Central memory CD4-positive, alpha-beta T cell (primary cell): ENCODE measurements at places on chromosomes 6 and 20.
A peak's percentile ranks its signal among the peaks of the same experiment; 100 is the strongest.

DNA sequence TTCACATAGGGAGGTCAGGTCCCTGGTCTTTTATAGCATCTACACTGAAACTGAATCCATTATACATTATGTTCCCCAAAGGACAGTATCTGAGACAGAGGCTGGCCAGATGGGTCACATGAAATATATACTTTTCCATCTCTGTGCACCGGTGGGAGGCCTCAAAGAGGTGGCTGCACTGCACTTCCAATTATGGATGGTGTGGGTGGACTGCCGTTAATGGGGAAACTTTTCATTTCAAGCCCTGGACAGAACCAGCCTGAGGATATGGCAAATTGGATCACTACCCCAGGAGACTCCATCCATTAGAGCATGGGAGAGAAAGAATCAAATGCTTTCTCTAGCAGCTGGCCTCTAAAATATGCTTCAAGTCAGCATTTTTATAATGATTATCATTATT, 280.5 kb upstream of the OPRM1 start:
- no peak for DNase-seq

DNA sequence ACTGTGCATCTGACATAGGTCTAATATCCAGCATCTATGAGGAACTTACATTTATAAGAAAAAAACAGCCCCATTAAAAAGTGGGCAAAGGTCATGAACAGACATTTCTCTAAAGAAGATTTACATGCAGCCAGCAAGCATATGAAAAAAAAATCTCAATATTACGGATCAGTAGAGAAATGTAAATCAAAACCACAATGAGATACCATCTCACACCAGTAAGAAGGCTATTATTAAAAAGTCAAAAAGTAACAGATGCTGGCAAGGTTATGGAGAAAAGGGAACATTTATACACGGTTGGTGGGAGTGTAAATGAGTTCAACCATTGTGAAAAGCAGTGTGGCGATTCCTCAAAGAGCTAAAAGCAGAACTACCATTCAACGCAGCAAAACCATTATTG, 13.1 kb downstream of the METTL24 start:
- no peak for DNase-seq

DNA sequence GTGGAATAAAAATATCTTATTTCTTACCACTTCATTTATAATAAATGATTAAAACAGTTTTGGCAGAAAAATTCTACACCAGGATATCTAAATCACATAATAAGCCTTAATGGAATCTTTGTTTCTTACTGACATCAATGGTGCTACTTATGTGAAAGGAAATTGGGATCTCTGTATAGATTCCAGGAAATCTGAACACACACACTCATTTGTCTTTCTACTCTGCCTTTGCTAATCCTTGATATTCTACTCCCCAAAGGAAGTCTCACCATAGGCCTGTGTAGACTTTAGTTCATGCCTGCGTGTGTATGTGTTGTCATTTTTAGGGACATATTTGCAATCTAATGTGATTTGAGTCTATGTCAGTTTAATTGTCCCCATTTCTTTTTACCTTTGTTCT, 7.9 kb downstream of the ADGRB3 start:
- no peak for DNase-seq

DNA sequence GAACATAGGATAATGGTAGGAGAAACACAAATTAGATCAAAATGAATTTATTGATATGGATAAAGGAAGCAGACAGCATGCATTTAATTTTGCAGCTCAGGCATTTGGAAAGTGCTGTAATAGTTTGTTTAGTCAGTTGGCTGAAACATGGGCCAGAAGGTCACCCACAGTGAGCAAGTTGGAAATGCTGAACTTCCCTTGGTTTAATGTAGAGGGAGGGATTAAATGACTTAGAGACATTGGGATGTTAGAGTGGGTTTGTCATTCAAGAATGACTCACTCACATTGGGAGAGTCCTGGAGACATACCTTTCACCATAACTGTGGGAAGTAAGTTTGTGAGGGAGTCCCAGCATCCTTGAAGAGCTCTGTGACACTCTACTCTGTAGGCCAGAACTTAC, 231.5 kb upstream of the PLCB4 start:
- DNase-seq: no peak

- DNase-seq: no peak
Observed at GRCh38 chr20:5114403-5114802, 5.4 kb downstream of the PCNA start.

DNA sequence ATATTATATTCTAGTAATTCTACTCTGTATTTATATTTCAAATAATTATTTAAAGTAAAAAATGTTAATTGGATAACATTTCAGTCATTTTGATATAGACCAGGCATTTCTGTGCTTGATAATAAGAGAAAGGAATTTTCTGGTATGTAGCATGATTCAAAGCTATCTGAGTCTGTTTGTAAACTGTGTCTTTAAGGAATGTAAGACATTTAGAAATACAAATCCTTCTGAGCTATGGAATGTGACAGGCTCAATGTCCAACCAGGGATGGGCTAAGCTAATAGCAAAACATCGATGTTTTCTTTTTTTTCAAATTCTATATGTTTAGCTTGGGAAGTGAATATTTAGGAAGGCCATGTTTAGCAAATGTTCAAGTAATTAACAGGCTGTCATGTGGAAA, 41.5 kb upstream of the FAM83B start:
- no peak for DNase-seq

GRCh38 chr20:50083034-50083433, 29.9 kb downstream of the UBE2V1 start:
- DNase-seq: no peak

DNA sequence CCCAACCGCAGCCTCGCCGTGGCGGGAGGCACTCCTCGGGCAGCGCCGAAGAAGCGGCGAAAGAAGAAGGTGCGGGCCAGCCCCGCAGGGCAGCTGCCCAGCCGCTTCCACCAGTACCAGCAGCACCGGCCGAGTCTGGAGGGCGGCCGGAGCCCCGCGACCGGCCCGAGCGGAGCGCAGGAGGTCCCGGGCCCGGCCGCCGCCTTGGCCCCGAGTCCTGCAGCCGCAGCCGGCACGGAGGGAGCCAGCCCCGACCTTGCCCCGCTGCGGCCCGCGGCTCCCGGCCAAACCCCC, 525 bp downstream of the PNRC1 start:
- DNase-seq: no peak

GRCh38 chr6:161211380-161212035, 62.4 kb downstream of the AGPAT4 start:
- no peak for DNase-seq

GRCh38 chr6:101224751-101225150, 168.8 kb upstream of the GRIK2 start:
- no peak for DNase-seq

DNA sequence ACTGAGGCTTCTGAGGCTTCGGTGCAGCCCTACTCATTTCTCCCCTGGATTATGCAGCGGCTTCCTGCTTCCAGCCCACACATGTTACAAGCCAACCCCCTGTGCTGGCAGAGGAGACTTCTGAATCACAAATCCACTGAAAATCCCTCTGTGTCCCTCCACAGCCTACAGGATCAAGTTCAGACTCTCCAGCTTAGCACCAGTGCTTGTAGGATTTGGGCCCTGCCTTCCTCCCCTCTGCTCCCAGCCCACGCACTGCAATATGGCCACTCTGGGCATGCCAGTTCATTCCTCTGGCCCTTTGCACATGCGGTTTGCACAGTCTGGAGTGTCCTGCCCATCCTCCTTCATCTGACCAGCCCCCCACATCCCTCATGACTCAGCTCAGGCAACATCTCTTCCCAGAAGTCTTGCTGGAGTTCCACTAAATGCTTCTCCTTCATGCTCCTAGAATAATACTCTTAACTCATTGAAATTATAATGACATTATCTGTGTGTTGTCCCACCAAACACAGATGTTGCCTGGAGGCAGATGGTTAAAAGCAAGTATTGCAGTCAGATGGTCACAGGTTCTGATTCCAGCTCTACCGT, 15.9 kb upstream of the MDGA1 start:
- no peak for DNase-seq

DNA sequence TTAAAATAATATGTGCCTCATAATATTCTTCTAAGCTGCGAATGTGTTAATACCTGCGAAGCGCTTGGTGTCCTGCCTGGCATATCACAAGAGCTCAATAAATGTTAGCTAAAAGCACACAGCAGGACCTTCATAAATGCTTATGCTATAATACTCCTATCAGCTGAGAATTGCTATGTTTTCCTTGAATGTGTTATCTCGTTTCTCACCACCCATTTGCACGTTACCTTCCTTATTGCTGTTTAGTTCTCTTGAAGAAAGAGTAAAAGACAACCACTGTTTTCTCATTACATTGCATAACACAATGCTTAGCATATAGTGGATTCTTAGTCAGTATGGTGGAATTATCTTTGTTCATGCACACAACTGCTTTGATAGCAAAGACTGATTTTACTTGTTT, 76.6 kb downstream of the EDN1 start:
- no peak for DNase-seq

DNA sequence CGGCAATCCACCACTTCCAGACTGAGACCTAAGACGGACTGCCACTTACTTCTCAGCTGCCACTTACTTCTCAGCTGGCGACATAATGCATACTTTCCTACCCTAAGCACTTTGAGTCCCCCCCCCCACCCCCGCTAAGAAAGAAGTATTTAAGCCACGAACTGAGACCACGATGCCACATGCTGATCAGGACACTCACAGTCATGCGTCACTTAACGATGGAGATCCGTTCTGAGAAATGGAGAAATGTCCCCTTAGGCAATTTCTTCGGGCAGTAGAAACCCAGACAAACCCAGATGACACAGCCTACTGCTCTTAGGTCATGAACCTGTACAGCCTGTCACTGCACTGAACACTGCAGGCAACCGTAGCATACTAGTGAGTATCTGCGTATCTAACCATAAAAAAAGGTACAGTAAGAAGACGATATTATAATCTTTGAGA, 690 bp downstream of the IFNGR1 start:
- DNase-seq: peak; percentile 61

DNA sequence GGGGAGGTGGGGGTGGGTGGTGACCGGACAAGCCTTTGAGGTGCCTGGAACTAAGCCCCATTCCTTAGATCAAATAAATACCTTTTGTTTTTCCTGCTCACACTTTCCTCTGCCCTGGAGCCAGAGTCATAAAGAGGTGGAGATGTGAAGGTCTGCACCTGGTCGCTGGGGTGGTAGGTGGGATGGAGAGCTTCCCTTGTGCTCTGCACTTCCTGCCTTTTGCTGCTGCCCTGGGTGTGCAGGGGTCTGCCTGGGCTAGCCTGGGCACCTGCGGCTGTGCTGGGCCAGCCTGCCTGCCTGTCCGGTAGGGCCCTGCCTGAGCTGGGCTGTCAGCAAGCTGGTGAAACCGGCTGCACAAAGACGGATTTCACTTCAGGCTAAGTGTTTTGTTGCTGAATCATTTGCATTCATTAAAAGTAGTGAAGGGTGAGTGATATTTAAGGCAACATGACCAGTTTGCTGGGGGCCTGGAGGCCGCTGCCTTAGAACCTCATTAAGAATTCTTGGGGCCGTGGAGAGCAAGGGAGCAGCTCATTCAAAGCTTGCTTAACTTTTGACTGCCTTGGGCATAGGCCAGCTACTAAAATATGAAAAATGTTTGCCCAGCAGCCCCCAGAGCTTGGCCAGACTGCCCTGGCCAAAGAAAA, 20.5 kb downstream of the PTK7 start:
- DNase-seq: no peak

DNA sequence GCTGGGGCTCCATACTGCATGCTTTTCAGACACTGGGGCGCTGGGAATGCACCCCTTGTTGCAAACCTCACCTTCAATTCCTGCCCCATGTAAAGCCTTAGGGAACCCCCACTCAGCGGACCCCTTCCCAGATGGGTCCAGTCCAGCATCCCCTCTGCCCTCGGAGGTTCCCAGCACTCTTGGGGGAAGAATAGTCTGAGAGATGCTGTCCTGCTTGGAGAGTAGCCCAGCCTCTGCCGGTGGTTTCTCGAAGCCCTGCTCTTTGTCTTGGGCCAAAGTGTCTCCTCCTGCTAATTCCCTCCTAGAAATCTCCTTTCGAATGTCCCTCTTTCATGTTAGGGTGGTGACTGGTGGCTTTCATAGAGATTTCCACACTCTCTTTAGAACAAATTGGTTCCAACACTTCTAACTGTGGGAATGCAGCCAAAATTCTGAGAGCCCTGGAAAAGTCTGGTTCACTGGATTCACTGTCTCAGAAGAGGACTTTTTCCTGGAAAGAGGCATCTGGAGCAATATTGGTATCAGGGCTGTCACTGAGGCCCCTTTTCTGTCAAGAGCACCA, 24.9 kb upstream of the SULF2 start:
- DNase-seq: no peak

DNA sequence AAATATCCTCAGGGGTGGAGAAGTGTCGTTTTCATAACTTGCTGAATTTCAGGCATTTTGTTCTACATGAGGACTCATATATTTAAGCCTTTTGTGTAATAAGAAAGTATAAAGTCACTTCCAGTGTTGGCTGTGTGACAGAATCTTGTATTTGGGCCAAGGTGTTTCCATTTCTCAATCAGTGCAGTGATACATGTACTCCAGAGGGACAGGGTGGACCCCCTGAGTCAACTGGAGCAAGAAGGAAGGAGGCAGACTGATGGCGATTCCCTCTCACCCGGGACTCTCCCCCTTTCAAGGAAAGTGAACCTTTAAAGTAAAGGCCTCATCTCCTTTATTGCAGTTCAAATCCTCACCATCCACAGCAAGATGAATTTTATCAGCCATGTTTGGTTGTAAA, 20.3 kb upstream of the MAPK13 start:
- no peak for DNase-seq

GRCh38 chr6:146883640-146884531, 285.1 kb downstream of the ADGB start:
- no peak for DNase-seq

DNA sequence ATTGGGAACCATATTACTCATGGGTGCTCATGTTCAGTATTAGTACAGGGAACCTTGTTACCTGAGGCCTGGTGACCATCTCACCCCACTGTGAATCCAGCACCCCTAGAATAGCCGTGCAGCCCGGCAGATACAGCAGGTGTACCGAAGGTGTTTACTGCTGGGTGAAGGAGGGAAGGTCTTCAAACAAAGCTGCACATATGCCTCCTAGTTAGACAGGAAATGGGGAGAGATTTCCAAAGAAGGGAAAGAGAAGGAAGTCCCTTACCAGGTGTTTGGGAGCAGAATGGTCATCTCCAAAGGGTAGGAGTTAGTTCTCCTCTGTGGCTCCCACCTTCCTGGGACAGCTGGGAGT, 2.4 kb upstream of the CST1 start:
- DNase-seq: no peak

DNA sequence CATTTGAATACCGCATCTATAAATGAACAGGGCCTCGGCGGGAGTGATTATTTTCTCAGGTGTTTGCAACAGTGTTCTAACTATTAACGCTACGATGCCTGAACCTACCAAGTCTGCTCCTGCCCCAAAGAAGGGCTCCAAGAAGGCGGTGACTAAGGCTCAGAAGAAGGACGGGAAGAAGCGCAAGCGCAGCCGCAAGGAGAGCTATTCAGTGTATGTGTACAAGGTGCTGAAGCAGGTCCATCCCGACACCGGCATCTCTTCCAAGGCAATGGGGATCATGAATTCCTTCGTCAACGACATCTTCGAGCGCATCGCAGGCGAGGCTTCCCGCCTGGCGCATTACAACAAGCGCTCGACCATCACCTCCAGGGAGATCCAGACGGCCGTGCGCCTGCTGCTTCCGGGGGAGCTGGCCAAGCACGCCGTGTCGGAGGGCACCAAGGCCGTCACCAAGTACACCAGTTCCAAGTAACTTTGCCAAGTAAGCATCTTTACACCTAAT, 70.9 kb downstream of the HFE start:
- DNase-seq: peak; percentile 95
